ENCODE measurements at places on chromosomes 12 and 14. TPM values are rescaled to one million over a fixed set of nuclear protein-coding genes. Genes with fewer than 3 reads are reported as not detected.

Gene RECQL
- 28.8 TPM for polyA plus RNA-seq

Gene GDF3
- not detected for polyA plus RNA-seq

Gene ACSS3
- polyA plus RNA-seq = 0.52 TPM

Gene C12orf54
- polyA plus RNA-seq = not detected

Gene SYNE2
- 82.3 TPM for polyA plus RNA-seq

Gene AMHR2
- polyA plus RNA-seq = not detected

Gene C14orf93
- polyA plus RNA-seq = 4.7 TPM

Gene CFAP54
- polyA plus RNA-seq = 1.1 TPM

Gene MMP19
- polyA plus RNA-seq = not detected

Gene MANSC4
- polyA plus RNA-seq = 0.54 TPM

Gene MORN3
- 1.1 TPM for polyA plus RNA-seq

Gene EXOC3L4
- polyA plus RNA-seq = not detected

Gene CIPC
- 36.4 TPM for polyA plus RNA-seq

Gene KRT2
- not detected for polyA plus RNA-seq

Gene CACNA1C
- 10.0 TPM for polyA plus RNA-seq

Gene TMEM179
- 20.3 TPM for polyA plus RNA-seq

Gene OTX2
- 3.2 TPM for polyA plus RNA-seq

Gene GNPNAT1
- 9.1 TPM for polyA plus RNA-seq

Gene GPRC5A
- not detected for polyA plus RNA-seq

Gene CLEC4D
- polyA plus RNA-seq = not detected

Gene SAMD15
- 2.8 TPM for polyA plus RNA-seq

Gene ST8SIA1
- polyA plus RNA-seq = 22.5 TPM

Gene RGS6
- polyA plus RNA-seq = 2.1 TPM

Gene ARHGAP9
- polyA plus RNA-seq = not detected

Gene SETD1B
- 3.2 TPM for polyA plus RNA-seq

Gene BAZ1A
- 18.1 TPM for polyA plus RNA-seq

Gene SRRM4
- polyA plus RNA-seq = 10.5 TPM

Gene DIO3
- polyA plus RNA-seq = 49.2 TPM

Gene KLRG1
- polyA plus RNA-seq = 4.7 TPM

Gene TPH2
- polyA plus RNA-seq = 0.12 TPM

Gene PAX9
- not detected for polyA plus RNA-seq

Gene EFS
- polyA plus RNA-seq = 0.92 TPM

Gene TEX52
- polyA plus RNA-seq = not detected

Gene MGP
- polyA plus RNA-seq = not detected

Gene ARG2
- polyA plus RNA-seq = 204 TPM

Gene AMDHD1
- polyA plus RNA-seq = 0.20 TPM

Gene ABCD4
- 121 TPM for polyA plus RNA-seq

Gene THAP2
- polyA plus RNA-seq = 15.8 TPM

Gene ZC2HC1C
- 4.5 TPM for polyA plus RNA-seq

Gene DCN
- not detected for polyA plus RNA-seq

Gene CHGA
- 147 TPM for polyA plus RNA-seq

Gene CLEC2D
- polyA plus RNA-seq = 2.6 TPM

Gene CPM
- not detected for polyA plus RNA-seq

Gene CATSPERB
- not detected for polyA plus RNA-seq

Gene SLC10A1
- not detected for polyA plus RNA-seq

Gene LTB4R
- polyA plus RNA-seq = 4.3 TPM

Gene NID2
- 1.1 TPM for polyA plus RNA-seq

Gene PRR4
- polyA plus RNA-seq = 4.8 TPM

Gene CAPS2
- polyA plus RNA-seq = 2.1 TPM

Gene ASB2
- not detected for polyA plus RNA-seq

Gene FAM181A
- polyA plus RNA-seq = not detected

Gene CACNA2D4
- polyA plus RNA-seq = not detected

Gene NKX2-1
- polyA plus RNA-seq = 1.5 TPM

Gene TAS2R20
- 1.9 TPM for polyA plus RNA-seq

All from neural cell (in vitro differentiated cells).